ENCODE measurements at places on chromosomes 4 and X.

- no peak for DNase-seq
These were observed 36.2 kb downstream of the CD40LG start for GRCh38 chrX:136684120-136684519.

DNA sequence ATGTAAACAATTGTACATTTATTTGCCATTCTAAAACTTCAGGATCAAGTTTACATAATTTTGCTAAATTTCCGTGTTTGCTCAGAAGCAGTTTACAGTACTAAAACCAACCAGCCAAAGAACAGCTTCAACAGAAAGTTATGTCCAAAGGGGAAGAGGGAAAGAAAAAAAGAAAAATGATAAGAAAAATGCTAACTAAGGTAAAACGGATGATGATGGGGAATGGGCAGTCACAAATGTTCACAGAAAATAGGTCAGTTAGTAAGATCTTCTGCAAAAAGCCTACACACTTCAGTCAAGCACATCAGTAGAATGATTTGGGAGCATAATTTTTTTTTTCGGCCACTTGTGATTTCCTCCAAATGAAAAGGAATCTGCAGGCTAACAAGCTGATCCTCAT lies 6.3 kb upstream of the COX18 start:
- DNase-seq, result no peak

GRCh38 chr4:17124767-17125166 lies 226.3 kb upstream of the LDB2 start:
- DNase-seq, result no peak

- DNase-seq, result no peak
These were observed 140.9 kb upstream of the ANXA3 start for GRCh38 chr4:78410676-78411075.

GRCh38 chr4:7323461-7323871 lies 111.3 kb downstream of the PSAPL1 start:
- DNase-seq, result no peak

GRCh38 chrX:28595346-28595745 lies 8.1 kb downstream of the IL1RAPL1 start:
- no peak for DNase-seq

GRCh38 chr4:32519060-32519459 lies 1798.9 kb downstream of the PCDH7 start:
- DNase-seq, result peak; percentile 17

- peak; percentile 64 for DNase-seq
These were observed at the start of gene SLC9A6 for GRCh38 chrX:135985157-135985972. SLC9A6 (plus strand) TSS chrX:135985435; CDS start chrX:135985659, 224 bp downstream.

- DNase-seq, result no peak
These were observed 134.1 kb downstream of the KLHL34 start for GRCh38 chrX:21524008-21524407.

GRCh38 chr4:74770226-74770910 lies 24.0 kb downstream of the BTC start:
- DNase-seq, result no peak

GRCh38 chr4:164484551-164484950 lies 269.4 kb upstream of the SMIM31 start:
- no peak for DNase-seq

DNA sequence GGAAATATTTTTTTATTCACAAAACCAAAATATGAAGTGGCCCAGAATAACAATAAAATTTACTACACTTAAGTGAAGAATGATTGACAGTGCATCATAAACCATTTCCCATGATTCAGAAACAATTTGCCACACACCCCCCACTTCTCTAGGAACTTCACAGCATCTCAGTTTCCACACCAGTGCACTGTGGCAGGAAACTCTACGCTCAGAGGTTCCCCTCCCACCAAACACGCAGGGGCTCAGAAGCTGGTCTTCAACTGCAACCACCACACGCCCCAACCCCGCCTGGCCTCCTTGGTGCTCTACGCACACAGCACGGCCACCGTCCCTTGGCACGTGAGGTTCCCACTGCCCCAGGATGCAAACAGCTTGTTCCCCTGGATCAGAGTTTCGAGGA lies 63.7 kb downstream of the ZFYVE28 start:
- DNase-seq, result no peak

DNA sequence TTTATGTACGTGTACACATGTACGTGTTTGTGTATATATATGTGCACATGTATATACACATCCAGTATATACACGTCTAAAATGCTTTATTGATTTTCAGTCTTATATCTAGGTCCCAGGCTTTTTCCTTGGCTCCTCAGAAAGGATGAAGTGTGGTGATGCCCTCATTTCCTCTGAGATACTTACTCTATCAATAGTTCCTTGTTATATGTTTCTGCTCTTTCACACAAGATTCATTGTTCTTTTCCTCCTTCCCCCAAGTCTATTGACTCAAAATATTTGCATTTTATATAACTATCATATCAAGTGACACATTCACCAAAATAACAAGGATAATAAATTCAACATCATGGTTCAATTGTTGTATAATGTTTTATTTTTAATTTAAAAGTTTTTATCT lies 359.2 kb downstream of the EPHA5 start:
- no peak for DNase-seq

- no peak for DNase-seq
These were observed 18.5 kb downstream of the CNOT6L start for GRCh38 chr4:77800483-77801259.

DNA sequence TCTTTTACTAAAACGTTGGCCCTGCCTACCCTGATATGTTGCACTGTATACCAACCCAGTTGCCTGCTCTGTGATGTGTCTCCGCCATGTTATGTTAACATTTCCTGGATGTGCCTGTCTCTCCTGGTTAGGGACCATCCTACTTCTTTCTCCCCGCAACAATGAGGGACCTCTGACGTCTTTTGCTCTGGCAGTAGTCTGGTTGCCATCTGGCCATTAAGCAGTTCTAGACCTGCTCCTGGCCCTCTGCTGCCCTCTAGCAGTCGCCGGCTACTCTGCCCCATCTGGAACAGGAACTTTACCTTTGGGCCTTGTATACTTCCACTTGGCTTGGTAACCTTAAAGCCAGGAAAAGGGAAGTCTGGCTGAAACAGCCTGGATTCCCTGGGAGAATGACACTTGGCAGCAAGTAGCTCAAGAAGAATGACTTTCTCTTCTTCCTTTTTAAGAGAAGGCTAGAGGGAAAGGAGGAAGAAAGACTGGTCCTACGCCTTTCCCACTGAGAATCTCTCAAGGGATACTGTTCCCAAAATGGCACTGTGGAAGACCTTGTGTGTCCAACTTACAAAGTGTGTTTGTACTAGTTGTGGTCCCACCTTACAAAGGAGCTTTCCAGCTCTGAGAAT lies 63.5 kb downstream of the GPC3 start:
- no peak for DNase-seq

DNA sequence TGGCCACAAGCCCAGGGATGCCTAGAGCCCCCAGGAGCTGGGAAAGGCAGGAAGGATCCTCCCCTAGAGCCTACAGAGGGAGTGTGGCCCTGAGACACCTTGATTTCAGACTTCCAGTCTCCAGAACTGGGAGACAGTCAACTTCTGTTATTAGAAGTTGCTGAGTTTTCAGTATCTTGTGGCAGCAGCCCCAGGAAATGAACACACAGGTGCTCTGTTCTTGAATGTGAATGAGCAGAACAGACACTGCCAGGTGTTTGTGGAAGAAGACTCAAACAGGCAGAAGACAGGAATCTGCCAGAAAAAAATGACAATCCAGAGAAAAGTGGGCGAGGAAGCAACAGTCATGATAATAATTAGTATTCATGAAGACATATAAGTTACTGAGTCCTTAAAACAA lies 64.5 kb upstream of the STS start:
- DNase-seq, result no peak

DNA sequence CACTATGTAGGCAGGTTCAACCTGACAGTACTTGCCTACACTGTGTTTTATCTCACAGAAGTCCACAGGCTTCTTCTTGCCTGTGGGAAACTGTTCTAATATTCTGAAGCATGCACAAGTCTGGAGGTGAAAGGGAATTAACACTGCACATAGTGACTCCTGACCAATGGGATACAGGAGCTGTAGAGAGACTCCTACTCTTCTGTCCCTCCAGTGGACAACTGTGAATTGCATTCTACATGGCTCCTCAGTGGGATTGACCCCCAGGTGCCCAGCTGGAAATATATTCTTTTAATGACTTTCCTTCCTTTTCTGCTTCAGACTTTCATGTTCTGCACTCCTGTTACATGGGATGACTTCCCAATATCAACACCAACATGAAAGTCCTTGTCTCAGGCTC lies 8.2 kb upstream of the YIPF6 start:
- DNase-seq, result no peak

- no peak for DNase-seq
These were observed 591.2 kb downstream of the ZNF674 start for GRCh38 chrX:45954026-45954425.

DNA sequence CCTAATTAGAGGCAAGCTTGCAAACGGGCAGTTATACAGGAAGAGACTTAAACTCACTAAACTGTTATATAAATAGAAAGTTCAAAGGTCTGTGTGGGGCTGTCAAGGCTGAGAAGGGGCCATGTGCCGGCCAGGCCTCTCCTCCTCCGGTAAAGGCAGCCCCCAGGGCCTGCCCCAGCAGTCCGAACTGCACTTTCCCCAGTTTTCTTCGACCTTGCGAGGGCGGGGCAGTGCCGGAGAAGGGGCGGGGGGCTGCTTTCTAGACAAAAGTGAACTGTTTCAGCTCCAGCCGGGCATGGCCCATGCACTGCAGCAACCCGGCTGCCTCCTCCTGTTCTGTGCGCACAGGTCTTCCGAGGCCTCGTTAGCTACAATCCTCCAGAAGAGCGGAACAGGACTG lies 4.1 kb downstream of the AFF2 start:
- peak; percentile 34 for DNase-seq

GRCh38 chrX:47608130-47608810 lies 11.4 kb downstream of the SYN1 start:
- DNase-seq, result peak; percentile 7

- no peak for DNase-seq
These were observed 18.6 kb downstream of the PSAPL1 start for GRCh38 chr4:7415927-7416686.

DNA sequence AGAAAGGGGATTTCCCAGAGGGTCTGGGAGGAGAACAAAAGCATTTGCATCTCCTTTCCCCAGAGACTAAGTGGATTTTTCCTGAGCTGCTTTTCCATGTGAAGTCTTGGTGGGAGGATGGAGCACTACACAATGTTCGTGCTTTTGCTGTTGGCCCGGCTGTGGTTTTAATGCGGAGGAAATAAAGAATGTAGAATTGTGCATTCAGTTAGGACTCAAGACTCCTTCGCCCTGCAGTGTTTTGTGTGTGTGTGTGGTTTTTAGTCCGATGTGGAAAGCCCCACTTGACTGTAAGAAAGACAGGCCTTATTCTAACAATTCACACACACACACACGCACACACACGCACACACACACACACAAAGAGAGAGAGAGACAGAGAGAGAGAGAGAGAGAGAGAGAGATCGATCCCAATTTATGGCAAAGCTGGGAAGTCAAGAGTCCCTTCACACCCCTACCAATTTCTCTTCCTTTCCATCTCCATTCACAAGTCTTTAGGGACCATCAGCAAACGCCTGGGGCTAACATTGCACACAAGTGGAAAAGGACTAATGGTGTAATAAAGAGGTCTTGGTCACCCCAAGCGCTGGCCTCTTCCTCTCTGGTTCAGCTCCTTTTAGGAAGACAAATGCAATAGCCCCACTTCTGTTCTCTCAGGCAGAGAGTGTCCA lies 44.2 kb downstream of the CLDN34 start:
- no peak for DNase-seq

GRCh38 chr4:173346074-173346473 lies 11.9 kb upstream of the HMGB2 start:
- DNase-seq, result no peak

- DNase-seq, result no peak
These were observed 93.3 kb downstream of the NAA11 start for GRCh38 chr4:79232540-79232939.

DNA sequence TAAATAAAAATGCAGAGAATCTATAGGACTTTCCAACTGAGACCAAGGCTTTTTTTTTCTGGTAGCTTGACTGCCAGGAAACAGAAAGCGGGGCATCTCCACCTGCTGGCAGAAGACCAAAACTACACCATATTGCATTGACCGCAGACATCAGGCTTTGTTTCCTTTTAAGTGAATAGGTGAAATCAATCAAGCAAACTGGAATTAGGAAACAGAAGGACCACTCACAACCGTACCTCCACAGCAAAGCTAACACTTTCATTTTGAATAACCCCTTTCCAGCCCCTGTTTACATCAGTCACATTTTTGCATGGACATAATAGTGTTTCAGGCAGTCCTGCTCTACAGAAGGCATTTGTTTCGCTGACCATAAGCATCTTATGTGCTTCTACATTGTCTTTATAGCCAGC lies 218.2 kb downstream of the IDS start:
- peak; percentile 37 for DNase-seq

DNA sequence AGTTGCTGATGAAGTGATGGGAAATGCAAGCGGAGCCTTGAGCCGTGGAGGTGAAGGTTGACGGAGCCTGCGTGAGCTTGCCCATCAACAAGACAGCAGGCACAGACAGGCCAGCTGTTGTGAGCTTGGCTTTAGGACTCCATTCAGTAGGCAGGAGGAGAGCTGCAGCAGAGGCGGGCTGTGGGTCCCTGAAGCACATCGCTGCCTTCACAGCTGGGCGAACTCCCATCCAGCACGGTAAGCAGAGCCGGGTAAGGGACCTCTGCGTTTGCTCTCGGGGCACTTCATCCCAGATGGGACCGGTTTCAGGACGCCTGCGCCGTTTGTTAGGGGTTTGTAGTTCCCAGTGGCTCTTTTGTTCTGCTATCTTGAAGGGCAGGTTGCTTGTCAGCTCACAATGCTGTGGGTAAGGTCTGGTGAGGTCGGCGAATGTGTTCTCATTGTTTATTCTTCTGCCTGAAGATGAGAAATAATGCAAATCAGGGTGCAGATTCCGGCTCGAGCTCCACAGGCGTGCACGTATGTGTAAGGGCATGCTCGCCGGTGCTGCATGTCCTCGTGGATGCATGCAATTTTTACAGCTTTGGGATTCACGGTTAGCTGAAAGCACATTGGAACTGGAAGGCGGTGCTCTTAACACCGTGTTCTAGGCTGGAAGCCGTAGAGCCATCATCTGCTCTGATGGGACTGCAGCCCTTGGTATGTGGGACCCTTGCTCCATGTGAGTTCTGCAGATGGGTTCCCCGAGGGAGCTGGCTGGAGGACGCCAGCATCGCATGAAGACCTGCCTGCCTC lies 54.6 kb upstream of the CLDN34 start:
- peak; percentile 37 for DNase-seq

- DNase-seq, result no peak
These were observed 10.8 kb upstream of the CRLF2 start for GRCh38 chrX:1223242-1223600.

GRCh38 chr4:8705161-8706145 lies 112.9 kb downstream of the CPZ start:
- DNase-seq, result no peak

GRCh38 chrX:77114501-77114900 lies 332.7 kb upstream of the FGF16 start:
- no peak for DNase-seq

Data from renal pelvis (tissue), 12 donors.